Fibroblast of skin of right biceps (primary cell): ENCODE measurements at places on chromosomes 6 and 20.

- peak; percentile 88 for DNase-seq
These were observed 34.3 kb upstream of the MLN start for GRCh38 chr6:33837971-33838665.

DNA sequence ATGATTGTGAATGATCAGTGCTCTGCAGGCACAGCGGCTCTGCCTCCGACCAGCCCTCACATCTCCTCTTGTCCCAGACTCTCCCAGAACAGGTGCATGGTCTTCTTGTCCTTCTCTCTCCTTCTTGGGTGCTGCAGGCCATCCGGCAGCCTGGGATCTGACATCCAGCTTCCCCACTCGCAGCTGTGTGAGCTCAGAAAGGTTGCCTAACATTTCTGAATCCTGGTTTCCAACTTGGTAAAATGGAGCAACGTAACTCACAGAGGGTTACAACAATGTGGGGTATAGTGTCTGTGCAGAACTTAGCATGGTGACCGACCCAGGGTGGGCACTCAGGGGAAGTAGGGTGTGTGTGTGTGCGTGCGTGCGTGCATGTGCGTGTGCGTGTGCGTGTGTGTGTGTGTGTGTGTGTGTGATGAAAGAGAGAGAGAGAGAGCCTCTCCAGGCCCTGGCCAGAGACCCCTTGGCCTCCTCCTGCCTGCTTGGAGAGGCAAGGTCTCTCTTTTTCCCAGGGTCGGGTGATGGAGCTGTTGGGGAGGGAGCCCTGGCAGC lies 110.1 kb downstream of the SNX5 start:
- DNase-seq, result no peak

DNA sequence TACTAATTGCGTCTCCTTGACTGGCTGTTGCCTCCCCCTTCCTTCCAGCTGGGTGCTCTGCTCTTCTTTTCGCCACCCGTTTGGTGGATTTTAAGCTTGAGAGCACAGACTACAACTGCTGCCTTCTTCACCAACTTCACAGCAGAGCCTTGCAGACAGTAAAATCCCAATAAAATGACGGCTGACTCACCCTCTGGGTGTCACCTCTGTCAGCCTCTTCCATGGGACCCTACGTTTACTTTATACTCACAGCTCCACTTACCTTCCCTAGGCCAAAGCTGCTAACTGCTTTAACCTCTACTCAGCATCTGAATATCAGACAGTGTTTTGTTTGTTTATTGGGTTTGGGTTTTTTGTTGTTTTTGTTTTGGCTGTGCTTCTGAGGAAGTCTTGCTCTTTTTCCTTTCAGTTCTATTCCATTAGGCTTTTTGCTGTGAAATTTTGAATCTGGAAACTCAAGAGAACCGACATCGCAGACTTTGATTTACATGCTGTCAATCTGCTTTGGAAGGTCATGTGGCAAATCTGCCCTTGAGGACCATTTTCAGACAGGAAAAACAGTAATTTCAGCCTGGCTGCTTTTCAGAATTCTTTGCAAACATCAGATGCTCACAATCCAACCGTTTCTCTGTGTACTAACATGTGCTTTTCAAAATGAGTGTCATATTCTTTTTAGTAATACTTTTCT lies 2.4 kb downstream of the AGPAT4 start:
- DNase-seq, result no peak

DNA sequence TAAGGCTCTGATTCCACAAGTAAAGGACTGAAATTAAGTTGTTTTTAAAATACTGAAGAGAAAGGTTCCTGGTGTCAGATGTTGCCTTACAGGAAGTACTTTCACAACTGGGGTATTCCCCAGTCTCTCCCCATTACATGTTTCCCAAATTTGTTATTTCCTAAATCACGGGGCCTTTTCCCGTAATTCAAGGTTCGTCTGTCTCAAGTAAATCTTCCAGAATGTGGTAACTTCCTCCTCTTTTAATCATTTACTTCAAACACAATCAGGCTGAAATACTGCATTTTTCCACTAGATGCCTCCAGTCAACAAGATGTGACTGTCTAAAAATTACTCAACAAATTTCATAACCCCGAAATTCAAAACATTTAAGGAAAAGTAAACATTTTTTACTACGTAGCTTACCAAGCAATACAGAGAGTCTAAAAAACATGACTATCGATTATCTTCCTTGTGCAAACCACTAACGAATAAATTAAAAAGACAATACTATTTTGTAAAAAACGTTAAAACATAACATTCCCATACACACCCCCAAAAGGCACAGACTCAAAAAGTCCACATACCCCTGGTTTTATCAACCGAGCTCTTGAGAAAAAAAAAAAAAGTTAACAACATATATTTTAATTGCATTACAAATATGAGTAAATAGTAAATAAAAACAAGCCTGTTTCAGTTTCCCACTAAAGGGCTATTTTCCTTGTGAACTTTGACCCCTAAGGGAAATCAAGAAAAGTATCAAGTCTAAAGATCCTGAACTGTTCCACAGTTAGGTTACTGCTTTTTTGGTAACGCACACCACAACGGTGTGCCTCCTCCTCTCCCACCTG lies 1.7 kb downstream of the SOD2 start:
- DNase-seq, result peak; percentile 79

DNA sequence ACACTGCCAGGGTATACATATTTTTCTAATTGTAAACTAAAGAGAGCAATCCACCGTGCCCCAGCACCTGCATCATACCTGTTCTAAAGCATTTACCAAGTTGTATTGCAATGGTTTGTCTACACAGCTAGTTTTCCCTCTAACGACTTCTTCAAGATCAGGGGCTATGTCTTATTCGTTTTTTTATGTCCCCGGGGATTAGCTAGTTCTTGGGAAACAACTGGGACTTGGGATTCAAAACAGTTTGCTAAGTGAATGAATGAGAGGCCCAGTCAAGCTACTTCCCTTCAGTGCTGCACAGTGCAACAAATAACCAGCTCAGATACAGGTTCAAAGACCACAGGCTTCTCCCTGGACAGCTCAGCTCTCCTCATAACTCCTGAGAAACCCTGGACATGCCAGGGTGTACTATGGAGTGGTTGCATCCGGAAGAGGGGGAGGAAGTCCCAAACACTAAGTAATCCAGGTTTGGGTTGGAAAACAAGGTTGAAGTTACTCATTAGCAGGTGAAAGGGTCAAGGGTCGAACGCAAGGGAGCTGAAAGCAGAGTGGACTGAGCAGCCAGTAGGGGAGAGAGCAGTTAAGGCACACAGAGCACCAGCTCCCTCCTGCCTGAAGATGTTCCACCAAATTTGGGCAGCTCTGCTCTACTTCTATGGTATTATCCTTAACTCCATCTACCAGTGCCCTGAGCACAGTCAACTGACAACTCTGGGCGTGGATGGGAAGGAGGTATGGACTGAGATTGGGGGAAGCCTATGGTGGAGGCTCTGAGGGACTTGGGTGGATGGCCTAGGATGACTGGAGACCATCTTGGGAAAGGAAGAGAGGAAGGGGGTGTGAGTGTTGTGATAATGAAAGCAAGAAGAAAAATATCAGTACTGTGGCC lies at the start of gene APOM:
TSS of gene APOM (plus strand) at position 546 of the 889 bp plus-strand sequence. CDS start at position 619, 73 bp downstream.
- DNase-seq, result no peak

- DNase-seq, result peak; percentile 73
These were observed 36.6 kb downstream of the MTRES1 start for GRCh38 chr6:107064579-107065065.

- peak; percentile 90 for DNase-seq
These were observed 25.0 kb upstream of the ABT1 start for GRCh38 chr6:26571592-26572296.

- DNase-seq, result no peak
These were observed 19.4 kb downstream of the TINAG start for GRCh38 chr6:54327631-54328030.

- no peak for DNase-seq
These were observed 23.0 kb downstream of the ZNF217 start for GRCh38 chr20:53570446-53571276.

GRCh38 chr6:1382883-1383728 lies 6.3 kb upstream of the FOXF2 start:
- no peak for DNase-seq

DNA sequence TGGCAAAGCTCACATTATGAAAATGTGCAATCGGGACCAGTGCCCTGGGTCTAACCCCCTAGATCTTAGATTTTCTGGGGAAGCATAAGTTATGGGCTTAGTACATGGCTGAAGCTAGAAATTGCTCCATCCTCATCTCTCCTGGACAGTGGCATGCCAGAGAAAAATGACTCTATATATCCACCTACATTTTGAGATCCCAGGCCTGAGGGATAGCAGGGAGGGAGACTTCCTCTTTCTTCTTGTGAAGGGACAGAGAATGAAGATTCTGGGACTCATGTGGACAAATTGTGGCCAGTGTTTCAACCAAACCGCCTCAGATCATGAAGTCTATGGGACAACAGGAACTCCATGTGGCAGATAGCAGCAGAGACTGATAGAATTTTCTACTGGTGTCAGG lies 35.4 kb downstream of the GSTA2 start:
- no peak for DNase-seq

DNA sequence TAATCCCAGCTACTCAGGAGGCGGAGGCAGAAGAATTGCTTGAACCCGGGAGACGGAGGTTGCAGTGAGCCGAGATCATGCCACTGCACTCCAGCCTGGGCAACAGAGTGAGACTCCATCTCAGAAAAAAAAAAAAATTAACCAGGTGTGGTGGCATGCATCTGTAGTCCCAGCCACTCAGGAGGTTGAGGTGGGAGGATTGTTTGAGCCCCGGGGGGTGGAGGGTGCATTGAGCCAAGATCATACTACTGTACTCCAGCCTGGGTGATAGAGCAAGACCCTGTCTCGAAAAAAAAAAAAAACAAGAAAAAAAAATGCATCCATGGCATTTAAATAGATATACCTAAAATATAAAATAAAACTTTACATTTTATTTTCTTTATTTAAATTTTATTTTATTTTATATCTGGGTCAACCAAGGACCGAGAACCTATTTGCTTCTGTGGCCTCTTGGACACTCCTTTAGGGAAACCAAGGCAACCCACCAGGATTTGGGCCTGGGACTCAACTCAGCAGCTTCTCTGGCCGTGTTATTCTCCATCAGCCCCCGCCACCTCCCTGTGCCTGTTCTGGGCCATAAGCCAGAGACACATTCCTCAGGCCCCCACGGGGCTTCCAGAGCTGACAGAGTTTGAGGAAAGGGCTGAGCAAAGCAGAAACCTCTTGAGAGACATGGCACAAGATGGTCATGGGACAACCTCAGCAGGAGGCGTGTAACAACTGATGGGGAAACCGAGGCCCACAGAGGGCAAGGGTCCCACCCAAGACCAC lies 6.2 kb downstream of the SNTA1 start:
- peak; percentile 76 for DNase-seq

- DNase-seq, result no peak
These were observed 10.4 kb downstream of the SRXN1 start for GRCh38 chr20:642398-643174.

GRCh38 chr6:12751694-12752325 lies 35.2 kb downstream of the PHACTR1 start:
- DNase-seq, result peak; percentile 67
